Caudate nucleus (tissue), 63 donors: ENCODE measurements at places on chromosomes 12 and 14.

DNA sequence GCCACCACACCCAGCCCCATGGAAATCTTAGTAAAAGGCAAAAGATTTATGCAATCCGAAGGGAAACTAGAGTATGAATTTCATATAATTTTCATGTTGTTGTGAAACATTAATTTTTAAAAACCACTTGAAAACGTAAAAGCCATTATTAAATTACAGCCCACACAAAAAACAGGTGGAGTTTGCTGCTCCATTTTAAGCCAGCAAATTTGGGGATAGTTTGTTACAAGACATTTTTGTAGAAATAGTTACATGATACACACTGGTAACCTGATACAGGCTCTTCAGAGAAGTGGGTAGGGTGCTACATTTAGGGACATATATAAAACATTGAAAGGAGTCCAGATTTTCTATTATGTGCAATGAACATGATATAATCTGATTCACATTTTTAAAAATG, 17.6 kb downstream of the GNPTAB start:
- no peak for DNase-seq

DNA sequence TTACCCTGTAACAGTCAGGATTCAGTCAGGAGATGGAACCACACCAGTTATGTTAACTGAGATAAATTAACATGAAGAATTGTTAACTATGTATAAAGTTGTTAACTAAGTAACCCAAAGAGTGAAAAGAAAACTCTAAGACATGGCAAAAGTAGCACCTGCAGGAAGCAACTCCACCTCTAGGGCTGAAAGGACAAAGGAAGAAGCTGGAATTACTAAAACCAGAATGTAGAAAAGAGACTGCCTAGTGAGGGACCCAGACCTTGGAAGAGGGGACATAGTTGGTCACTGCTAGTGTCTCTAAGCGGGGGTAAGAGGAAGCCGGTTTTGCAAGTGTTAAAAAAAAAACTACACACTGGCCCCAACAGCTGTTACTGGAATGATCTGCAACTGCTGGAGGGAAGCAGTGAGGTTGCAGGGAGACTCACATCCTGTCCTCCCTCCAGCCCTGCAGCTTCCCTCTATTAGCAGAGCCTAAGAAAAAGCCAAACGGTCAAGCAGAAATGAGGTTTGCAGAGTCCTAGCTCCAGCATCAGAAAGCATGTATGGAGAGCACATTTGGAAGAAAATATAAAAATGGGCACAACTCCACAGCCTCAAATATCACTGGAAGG, 39.8 kb downstream of the GPR135 start:
- DNase-seq: no peak

DNA sequence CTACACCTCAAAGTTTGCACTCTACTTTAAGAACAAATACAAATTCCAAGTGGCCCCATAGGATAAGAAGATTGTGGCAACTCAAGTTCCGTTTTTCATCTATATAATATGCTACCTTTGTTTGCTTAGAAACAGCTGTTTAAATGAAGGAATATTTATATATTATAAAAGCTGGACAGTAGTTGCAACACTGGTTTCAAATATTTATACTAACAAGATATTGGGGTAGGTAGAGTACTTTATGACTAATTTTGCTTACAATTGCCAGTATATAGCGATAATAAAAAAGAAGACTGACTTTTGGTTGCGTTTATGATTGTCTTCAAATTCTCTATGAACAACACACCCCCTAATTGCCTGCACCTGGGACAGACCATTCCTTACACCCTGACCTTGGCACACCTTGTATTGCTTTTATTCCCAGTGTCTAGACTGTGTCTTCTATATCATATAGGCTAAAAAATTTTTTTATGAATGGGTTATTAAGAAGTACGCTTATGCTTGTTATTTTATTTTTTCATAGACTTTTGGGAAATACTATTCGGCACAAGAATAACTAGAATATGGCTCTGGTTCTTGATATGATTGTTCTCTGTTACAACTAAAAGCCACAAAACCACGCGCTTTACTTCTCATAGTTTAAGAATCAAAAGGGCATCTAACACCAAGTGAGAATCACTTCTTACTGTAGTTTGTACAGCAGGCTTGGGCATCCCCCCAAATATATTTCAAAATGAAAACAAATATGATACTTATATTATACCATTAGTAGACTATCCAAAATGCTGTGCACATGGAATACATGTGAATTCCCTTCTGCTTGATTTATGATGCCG, 455.4 kb upstream of the DCN start:
- no peak for DNase-seq

- no peak for DNase-seq
These were observed 18.4 kb upstream of the KRT86 start for GRCh38 chr12:52255926-52256583.

DNA sequence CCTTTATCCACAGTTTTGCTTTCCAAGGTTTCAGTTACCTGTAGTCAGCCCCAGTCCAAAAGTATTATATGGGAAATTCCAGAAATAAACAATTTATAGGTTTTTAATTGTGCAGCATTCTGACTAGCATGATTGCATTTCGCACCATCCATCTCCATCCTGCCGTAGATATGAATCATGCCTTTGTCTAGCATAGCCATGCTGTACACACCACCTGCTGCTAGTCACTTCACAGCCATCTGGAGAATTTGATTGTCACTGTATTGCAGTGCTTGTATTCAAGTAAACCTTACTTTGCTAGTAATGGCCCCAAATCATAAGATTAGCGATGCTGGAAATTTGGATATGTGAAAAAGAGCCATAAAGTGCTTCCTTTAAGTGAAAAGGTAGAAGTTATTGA, 36.0 kb downstream of the MUCL1 start:
- no peak for DNase-seq

DNA sequence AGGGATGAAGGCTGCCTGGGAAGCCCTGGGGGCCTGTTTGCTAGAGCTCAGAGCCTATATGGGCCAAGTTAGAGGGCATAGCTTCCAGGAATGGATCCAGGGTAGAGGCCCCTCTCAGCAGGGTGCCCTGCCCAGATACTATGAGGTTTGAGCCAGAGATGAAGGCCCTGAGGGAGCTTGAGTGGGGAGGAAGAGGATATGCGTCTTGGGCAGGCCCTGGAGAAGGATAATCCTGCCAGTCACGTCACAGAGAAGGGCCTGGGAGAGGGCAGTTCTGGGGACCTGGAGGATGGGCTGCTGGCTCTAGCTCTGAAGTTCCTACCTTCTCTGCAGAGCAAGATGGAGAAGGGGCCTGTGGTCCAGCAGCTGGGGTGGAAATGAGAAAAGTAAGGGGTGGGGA, 5.9 kb upstream of the CACNB3 start:
- DNase-seq: no peak

DNA sequence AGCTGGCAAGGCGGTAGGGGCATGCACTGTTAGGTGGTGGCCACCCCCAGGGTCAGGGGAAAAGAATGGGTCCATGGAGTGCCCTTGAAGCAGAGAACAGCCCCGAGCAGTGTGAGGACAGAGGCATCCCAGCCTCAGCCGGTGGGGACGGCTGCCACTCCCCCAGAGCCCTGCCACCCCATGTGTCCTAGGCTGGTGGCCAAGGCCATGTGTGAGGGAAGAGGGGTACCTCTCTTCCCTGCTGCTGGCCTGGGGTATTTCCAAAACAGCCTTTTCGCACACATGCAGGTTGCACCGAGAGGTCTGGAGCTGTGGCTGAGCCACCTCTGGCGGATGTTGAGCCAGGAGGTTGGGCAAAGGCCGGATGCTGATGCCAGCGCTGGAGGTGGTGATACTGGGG, 19.9 kb downstream of the RFLNA start:
- no peak for DNase-seq
